ENCODE measurements at places on chromosomes 5 and 9.
A peak's percentile ranks its signal among the peaks of the same experiment; 100 is the strongest.

GRCh38 chr5:87754009-87754757, 341.5 kb upstream of the CCNH start:
- no peaks in the 10 kb centered on the region for H3K4me1 ChIP-seq
- no peak overlapping the region for H3K4me3 ChIP-seq
- DNase-seq = no peak
- H3K36me3 ChIP-seq = no peaks in the 10 kb centered on the region
- H3K27ac ChIP-seq = no peak overlapping the region
- H3K27me3 ChIP-seq = no peaks in the 10 kb centered on the region

GRCh38 chr5:141330299-141331080, at the start of gene PCDHGA1:
Gene PCDHGA1, plus strand, starts transcription at chr5:141330514.
- H3K27me3 ChIP-seq = peaks cover 49% of the 10 kb centered on the region
- no peak within 1 kb of the TSS for H3K27ac ChIP-seq
- no peak for DNase-seq
- H3K4me3 ChIP-seq = no peak within 1 kb of the TSS

DNA sequence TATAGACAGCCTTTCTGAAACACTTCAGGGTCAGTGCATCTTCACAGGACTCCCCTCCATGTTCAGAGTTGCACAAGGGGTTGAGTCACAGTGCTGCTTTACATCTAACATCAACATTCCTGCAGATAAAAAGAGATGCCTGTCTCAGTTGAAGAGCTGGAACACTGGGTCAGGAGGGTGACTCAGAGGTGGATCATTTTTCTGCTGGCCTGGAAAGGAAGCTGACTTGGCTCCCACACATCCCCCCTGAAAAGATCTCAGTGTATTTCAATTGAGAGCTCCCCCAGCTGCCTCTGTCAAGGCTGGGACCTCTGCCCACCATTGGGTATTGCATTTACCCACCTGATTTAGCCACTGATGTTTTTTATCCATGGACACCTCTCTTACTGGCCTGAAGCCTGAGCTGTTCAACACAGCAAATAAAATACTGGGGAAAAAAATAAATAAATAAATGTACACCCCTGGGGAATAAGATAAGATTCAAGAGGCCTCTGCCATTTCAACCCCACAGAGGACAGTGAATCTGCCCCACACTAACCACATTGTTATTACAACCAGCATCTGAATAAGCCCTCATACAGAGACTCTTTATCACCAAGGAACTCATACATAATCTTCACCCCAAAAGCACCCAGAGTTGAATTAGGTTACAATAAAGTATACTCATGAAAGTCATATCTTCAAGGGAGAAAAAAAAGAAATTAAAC, 716.4 kb downstream of the SEMA5A start:
- no peaks in the 10 kb centered on the region for H3K27me3 ChIP-seq
- no peaks in the 10 kb centered on the region for H3K36me3 ChIP-seq
- H3K4me1 ChIP-seq = no peaks in the 10 kb centered on the region
- H3K27ac ChIP-seq = no peak overlapping the region
- DNase-seq = no peak
- H3K4me3 ChIP-seq = no peak overlapping the region

GRCh38 chr9:128892221-128892921, 10.4 kb downstream of the LRRC8A start:
- H3K4me3 ChIP-seq = peak overlapping the region; percentile 21
- peaks cover 7% of the 10 kb centered on the region for H3K36me3 ChIP-seq
- peaks cover 21% of the 10 kb centered on the region for H3K4me1 ChIP-seq
- peak overlapping the region; percentile 87 for H3K27ac ChIP-seq
- H3K27me3 ChIP-seq = no peaks in the 10 kb centered on the region

GRCh38 chr9:128764361-128764760, 7.4 kb downstream of the ZER1 start:
- H3K4me3 ChIP-seq = no peak overlapping the region
- H3K36me3 ChIP-seq = no peaks in the 10 kb centered on the region
- no peaks in the 10 kb centered on the region for H3K4me1 ChIP-seq

All from transverse colon (tissue), 4 donors.